ENCODE measurements at places on chromosomes 2 and 18.

- no peak for DNase-seq
These were observed 17.8 kb downstream of the SMAD7 start for GRCh38 chr18:48932822-48933510.

- DNase-seq, result no peak
These were observed 103.0 kb upstream of the TEX51 start for GRCh38 chr2:126795656-126796055.

GRCh38 chr2:181787310-181788048 lies 104.1 kb upstream of the ITPRID2 start:
- DNase-seq, result no peak

- no peak for DNase-seq
These were observed 13.3 kb downstream of the BCL2L11 start for GRCh38 chr2:111134055-111134454.

DNA sequence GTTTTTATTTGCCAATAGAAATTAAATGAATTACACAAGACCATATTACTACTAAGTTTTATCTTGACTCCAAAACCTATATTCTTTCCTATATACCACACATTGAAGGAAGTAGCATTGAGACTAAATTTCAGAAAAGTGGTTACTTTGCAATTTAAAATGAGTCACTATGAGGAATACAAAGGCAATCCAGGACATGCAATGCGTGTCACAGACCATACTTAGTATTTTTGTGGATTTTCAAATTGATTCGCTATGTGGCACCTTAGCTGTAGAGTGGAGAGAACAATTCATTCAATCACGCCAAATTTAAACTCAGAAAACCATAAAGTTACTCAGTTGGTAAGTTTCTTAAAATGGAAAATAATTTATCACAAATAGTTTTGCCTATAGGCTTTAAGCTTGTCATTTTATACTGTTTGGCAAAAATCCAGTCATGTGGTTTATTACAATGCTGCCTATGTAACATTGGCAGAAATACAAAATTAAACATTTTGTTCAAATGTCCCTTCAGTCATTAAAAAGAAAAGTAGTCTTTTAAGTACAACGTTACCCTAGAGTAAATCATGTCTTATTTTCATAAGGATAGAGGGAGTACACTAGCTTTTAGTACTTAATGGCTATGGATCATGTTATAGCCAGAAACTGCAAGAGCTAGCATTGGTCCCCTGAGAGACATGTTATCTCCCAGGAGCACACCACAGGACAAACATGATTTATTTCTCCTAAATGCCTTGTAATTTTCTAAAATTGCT lies 222.8 kb upstream of the CDH7 start:
- no peak for DNase-seq

GRCh38 chr2:204453730-204454167 lies 91.5 kb upstream of the PARD3B start:
- DNase-seq, result no peak

- no peak for DNase-seq
These were observed 75.4 kb downstream of the TSN start for GRCh38 chr2:121830809-121831208.

DNA sequence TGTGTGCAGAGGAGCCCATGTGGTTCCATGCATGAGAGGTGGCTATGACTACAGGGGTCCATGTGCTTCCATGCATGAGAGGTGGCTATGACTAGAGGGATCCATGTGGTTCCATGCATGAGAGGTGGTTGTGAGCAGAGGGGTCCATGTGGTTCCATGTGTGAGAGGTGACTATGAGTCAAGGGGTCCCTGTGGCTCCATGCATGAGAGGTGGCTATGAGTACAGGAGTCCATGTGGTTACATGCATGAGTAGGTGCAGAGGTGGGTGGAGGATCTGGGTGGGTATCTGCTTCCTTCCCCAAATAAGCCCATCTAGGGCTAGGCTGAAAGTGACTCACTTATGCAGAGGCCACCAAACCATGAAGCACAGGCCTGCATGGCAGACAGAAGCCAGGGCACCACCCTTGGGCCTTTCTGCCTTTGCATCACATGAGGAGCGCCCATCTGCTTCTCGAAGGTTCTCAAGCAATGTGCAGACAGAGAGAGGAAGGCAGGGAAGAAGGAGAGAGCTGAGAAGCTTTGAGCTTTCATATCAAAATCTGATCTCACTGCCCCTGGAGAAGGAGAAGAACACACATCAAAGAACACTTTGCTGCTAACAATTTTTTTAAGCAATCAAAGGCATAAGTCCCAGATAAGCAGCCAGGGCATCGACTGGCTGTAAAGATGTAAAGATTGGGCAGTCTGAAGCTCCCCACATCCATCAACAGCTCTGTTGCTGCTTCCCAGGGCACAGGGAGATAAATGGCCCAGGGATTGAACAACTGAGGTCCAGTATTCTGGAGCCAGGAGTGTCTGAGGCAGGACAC lies 137.6 kb downstream of the TNS1 start:
- DNase-seq, result no peak

GRCh38 chr2:47310801-47311560 lies 92.0 kb upstream of the MSH2 start:
- no peak for DNase-seq

DNA sequence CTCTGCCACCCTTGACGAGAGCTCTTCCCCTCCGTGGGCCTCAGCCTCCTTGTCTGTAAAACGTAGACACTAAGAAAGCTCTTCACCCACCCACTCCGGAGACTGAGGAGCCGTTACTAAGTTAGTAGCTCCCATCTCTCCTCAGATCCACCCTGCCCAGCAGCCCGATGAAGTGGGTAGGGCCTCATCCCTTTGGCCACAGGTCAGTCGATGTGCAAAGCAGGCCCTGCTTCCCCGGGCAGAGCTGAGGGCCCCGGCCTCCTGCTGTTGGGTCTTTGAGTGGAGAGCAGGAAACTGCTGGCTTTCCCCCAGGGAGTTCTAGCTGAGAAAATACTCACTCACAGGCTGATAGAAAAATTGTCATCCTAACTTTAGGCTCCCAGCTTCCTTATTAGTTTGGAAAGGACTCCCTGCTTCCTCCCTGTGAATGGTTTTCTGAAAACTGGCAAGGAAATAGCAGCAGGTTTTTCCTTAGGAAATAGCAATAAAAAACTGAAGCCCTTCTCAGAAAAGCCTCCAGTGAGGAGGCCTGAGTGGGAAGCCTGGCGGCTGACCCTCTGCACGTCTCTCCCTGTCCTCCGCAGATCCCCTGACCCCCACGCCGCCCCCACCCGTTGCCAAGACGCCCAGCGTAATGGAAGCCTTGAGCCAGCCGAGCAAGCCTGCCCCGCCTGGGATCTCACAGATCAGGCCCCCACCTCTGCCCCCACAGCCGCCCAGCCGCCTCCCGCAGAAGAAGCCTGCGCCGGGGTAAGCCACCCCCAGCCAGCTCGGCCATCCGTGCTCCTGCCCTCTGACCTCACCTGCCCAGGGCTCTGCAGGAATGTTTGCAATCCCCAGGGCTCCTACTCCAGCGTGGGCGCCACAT lies 30.2 kb downstream of the ITGB1BP1 start:
- no peak for DNase-seq

DNA sequence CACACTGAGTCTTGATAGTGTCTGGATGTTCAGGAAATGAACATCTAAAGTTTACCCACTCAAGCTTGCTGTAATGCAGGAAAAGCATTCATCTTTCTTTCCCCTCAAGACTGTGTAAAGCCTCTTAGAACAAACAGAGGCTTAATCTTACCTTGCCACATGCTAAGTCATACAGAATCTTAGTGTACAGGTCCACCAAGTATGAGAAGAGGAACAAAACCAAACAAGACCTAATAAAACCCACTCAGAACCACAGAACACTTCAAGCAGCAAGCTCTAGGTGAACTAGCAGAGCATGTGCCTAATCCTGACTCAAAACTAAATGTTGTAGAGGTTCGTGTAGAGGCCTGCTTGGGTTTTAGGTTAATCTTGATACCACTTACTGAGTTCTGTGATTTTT lies 97.6 kb downstream of the SPTBN1 start:
- DNase-seq, result no peak

GRCh38 chr18:36635414-36636096 lies 193.2 kb downstream of the TPGS2 start:
- no peak for DNase-seq

DNA sequence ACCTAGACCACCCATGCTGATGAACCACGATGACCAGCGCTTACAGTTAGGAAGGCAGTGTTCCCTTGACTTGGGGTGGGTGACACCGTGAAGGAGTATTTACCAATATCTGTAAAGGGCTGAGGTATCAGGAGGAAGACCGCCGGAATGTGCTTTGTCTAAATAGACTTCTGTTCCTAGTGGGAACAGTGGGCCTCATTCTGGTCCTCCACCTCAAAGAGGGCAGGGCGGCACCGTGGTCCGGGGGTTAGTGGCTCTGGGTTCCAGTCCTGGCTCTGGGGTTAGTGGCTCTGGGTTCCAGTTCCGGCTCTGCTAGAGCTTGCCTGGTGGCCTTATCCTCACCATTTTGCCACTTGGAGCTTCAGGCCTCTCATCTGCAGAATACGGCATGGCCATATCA lies 91.6 kb upstream of the SMAD2 start:
- DNase-seq, result no peak

- no peak for DNase-seq
These were observed 6.3 kb upstream of the ADGRF3 start for GRCh38 chr2:26352892-26353291.

DNA sequence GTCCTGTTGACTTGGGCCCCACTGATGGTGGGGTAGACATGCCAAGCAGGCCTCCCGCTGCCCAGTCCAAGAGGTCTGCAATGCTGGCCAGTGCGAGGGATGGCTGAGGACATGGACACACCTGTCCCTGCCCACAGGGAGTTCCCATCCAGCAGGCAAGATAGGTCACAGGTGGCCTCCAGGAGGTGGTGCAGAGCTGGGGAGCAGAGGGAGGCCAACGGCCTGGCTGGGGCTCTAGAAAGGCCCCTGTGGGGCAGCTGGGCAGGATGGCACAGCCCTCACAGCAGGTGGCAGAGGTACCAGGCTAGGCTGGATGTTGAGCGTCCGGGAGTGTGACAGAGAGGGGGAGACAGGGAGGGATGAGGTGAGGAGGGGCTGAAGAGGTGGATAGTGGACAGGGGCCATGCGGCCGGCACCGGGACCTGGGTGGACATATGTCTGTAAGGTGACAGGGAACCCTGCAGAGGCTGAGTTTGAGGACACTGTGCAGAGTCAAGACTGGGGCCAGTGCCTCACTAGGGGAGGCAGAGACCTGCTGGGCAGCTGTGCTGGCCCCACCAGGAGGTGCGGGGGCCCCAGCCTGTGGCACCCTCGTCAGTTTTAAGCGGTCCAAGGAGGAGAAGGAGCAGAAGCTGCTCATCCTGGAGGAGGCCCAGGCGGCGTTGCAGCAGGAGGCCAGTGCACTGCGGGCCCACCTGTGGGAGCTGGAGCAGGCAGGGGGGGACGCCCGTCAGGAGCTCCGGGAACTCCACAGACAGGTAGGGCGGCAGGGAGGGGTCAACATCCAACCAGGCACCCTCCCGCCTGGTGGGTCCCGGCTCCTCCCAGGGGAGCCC lies 34.3 kb upstream of the SNED1 start:
- no peak for DNase-seq

- DNase-seq, result no peak
These were observed 74.2 kb downstream of the STPG4 start for GRCh38 chr2:47080888-47081301.

DNA sequence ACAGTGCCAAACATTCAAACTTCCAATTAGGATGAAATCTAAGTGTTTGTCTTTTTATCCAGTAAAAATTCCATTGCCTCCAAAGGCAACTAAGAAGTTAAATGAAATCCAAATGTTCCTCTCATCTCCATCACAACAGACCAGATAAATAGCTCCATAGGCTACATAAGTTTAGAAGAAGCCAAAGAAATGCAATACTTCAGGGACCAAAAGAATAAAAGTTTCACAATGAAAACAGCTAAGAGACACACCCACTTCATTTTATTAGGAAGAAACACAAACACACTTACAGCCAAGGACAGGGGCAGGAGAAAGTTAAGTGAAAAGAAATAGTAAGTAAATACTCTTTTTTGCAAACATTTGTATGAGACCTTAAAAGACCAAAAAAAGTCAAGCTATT lies 88.5 kb upstream of the CCDC150 start:
- DNase-seq, result no peak

GRCh38 chr2:144505245-144505831 lies 14.6 kb downstream of the ZEB2 start:
- no peak for DNase-seq

- no peak for DNase-seq
These were observed 38.4 kb downstream of the C1D start for GRCh38 chr2:68024450-68024849.

Data from astrocyte of the cerebellum (primary cell).